ENCODE measurements at places on chromosomes 12 and 14.
A peak's percentile ranks its signal among the peaks of the same experiment; 100 is the strongest.

DNA sequence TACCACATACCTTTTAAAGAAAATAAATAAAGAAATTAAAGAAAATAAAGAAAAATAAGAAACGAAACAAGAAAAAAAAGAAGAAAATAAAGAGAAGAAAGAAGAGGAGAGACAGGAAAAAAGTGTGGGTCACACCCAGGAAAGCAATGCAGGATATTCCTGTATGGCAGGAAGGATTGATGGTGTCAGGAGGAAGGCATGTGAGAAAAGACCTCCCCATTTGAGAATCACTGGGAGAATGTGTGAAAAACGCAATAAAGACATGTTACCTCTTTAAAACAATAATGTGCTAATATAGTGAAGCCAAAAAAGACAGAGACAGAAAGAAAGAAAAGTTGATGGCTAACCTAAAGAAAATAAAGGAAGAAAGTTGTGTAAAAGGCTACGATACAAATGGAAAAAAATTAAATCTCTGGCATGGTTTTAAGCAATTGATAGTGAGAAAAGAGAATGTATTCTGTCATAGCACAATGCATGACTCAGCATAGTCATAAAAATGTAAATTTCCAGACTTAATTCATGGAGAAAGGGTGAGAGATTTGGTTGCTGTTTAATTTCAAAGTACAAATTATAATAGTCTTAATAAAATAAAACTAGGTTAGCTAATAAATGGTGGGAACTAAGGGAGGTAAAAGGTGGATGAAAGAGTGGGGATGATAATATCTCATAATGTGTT lies 24.3 kb upstream of the FOXG1 start:
- no peaks in the 10 kb centered on the region for H3K36me3 ChIP-seq
- no peaks in the 10 kb centered on the region for H3K27me3 ChIP-seq

- H3K27me3 ChIP-seq = no peaks in the 10 kb centered on the region
- no peaks in the 10 kb centered on the region for H3K4me1 ChIP-seq
Observed at GRCh38 chr12:79309039-79309438, 381.7 kb downstream of the PAWR start.

GRCh38 chr12:11902525-11902875 lies 168.2 kb upstream of the BCL2L14 start:
- H3K36me3 ChIP-seq = peaks cover 6% of the 10 kb centered on the region
- H3K4me1 ChIP-seq = peaks cover 40% of the 10 kb centered on the region
- H3K4me3 ChIP-seq = peak overlapping the region; percentile 54
- H3K27ac ChIP-seq = peak overlapping the region; percentile 84
- peaks cover 5% of the 10 kb centered on the region for H3K27me3 ChIP-seq

DNA sequence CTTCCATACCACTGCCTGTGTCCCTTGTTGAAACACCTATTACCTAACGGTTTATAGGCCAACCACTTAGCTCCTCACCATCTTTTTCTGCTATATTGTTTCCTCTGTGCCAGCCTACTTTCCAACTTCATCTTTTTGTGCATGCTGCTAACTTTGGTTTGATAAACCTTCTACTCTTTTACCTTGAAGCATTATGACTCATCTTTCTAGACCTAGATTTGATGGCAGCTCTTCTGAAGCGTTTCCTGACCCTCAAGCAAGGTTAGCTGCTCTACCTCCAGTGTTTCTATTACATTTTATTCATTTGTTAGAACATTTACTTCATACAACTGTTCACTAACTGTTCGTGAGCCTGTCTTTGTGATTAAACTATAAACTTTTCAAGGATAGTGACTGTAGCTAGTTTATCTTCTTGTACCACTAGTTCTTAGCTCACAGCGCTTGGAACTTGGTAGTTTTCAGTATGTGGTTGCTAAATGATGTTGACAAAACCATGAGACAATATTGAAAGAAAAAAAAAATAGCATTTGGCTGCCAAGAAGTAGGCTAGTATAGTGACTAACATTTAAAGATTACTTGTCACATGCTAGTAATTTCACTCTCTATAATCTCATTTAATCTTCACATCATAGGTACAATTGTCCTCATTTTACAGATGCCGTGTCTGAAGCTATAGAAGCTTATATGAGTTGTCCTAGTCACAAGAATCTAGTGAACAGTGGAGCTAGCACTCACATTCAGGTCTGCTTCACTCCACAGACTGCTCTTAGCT lies 79.5 kb downstream of the APAF1 start:
- H3K36me3 ChIP-seq = peaks cover 20% of the 10 kb centered on the region
- no peak overlapping the region for H3K4me3 ChIP-seq
- H3K4me1 ChIP-seq = no peaks in the 10 kb centered on the region
- no peak for DNase-seq
- no peak overlapping the region for H3K27ac ChIP-seq

GRCh38 chr12:78226763-78227162 lies 396.1 kb downstream of the NAV3 start:
- no peaks in the 10 kb centered on the region for H3K36me3 ChIP-seq
- H3K27ac ChIP-seq = no peak overlapping the region
- DNase-seq = no peak
- H3K27me3 ChIP-seq = no peaks in the 10 kb centered on the region

DNA sequence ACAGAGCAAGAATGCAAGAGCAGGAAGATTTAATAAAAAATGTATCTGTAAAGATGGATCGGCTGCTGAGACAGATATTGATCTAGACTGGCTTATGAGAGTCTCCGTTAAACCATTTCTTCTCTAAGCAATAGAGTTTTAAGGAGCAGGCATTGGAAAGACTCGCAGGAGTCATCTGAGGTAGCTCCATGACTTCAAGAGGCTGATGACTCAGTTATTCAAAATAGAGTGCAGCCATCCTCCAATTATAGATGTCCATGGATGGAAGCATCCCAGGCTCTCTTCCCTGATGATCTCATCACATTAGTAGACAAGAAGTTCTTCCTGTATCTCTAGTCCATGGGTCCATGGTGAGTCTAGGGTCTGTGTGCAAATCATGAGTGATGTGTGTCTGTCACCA lies 638.3 kb upstream of the TMEM132C start:
- no peak overlapping the region for H3K27ac ChIP-seq
- H3K4me3 ChIP-seq = no peak overlapping the region
- H3K4me1 ChIP-seq = no peaks in the 10 kb centered on the region

DNA sequence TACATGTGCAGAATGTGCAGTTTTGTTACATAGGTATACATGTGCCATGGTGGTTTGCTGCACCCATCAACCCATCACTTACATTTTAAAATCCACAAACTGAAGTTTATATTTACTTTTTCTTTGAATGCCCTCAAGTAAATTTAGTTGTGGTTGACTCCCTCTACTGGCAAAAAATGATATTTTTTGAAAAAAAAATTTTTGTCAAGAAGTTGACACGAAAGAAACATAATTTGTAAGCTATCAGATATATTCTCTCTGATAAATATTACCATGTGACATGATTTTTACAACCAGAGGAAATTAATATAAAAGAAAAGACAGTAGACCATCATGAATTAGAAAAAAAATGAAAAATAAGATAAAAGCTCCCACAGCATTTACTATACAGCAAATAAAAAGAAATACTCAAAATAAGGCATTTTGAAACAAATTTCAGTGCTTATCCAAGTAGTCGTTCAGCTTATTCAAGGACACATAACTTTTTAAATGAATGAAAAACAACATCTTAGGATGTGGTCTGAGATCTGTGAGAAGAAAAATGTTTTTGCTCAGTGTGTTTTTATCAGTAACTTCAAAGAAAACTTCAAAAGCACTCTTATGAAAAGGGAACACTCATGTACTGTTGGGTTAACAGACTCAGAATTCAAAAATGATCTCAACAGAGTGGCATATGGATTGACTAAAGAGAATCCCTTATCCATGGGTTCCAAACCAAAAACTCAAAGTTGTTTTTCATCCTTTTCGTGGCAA lies 30.0 kb upstream of the GRIP1 start:
- no peaks in the 10 kb centered on the region for H3K36me3 ChIP-seq
- no peak overlapping the region for H3K27ac ChIP-seq
- no peak overlapping the region for H3K4me3 ChIP-seq
- DNase-seq = no peak
- no peaks in the 10 kb centered on the region for H3K27me3 ChIP-seq

GRCh38 chr12:106646472-106646871 lies 63.7 kb downstream of the RFX4 start:
- H3K36me3 ChIP-seq = no peaks in the 10 kb centered on the region
- no peaks in the 10 kb centered on the region for H3K4me1 ChIP-seq
- H3K4me3 ChIP-seq = no peak overlapping the region

- no peaks in the 10 kb centered on the region for H3K36me3 ChIP-seq
- H3K4me1 ChIP-seq = peaks cover 10% of the 10 kb centered on the region
- peaks cover 31% of the 10 kb centered on the region for H3K27me3 ChIP-seq
- H3K4me3 ChIP-seq = no peak overlapping the region
Observed at GRCh38 chr14:99754141-99755067, 38.8 kb upstream of the EML1 start.

- no peak overlapping the region for H3K4me3 ChIP-seq
- H3K27me3 ChIP-seq = no peaks in the 10 kb centered on the region
- no peak for DNase-seq
- no peaks in the 10 kb centered on the region for H3K4me1 ChIP-seq
- no peak overlapping the region for H3K27ac ChIP-seq
- no peaks in the 10 kb centered on the region for H3K36me3 ChIP-seq
Observed at GRCh38 chr14:20578784-20579502, 8.9 kb downstream of the RNASE11 start.

All from activated naive CD8-positive, alpha-beta T cell treated with anti-CD3 and anti-CD28 coated beads, Interleukin-2, amount 50 U/mL, for 24 hours (primary cell).